ENCODE measurements at places on chromosomes 2 and 18.

DNA sequence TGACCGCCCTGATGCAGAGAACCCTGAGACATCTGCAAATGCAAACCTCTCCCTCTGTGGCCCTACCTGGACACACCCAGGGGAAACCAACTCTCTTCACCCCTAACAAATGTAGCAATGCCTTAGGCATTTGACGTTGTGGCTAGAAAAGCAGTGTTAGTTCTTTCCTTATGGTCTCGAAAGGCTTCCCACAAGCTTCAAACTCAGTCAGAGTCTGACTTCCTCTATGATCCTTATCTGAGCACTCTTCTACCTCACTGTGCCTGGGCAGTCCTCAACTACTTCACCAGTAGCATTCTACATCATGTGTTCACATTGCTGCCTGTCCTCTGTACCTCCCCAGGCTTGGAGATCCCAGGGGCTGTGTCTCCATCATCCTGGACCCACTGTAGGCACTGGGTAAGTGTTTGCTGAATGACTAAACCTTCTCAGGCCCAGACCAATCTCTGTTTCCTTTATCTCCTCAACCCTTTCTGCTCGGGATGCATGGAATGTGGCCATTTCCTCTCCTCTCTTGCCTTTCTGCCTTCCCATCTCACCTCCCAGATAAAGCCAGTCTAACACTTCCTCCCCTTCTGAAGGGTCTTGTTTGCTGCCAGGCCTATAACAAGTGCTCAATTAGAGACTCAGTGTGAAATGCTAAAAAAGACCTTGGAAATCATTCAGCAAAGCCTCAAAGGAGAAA is 91.7 kb upstream of the ACAA2 start:
- no peak for DNase-seq

GRCh38 chr2:226875438-226876225 is 39.8 kb downstream of the RHBDD1 start:
- no peak for DNase-seq

GRCh38 chr2:214310319-214310718 is 100.5 kb upstream of the VWC2L start:
- DNase-seq: no peak

DNA sequence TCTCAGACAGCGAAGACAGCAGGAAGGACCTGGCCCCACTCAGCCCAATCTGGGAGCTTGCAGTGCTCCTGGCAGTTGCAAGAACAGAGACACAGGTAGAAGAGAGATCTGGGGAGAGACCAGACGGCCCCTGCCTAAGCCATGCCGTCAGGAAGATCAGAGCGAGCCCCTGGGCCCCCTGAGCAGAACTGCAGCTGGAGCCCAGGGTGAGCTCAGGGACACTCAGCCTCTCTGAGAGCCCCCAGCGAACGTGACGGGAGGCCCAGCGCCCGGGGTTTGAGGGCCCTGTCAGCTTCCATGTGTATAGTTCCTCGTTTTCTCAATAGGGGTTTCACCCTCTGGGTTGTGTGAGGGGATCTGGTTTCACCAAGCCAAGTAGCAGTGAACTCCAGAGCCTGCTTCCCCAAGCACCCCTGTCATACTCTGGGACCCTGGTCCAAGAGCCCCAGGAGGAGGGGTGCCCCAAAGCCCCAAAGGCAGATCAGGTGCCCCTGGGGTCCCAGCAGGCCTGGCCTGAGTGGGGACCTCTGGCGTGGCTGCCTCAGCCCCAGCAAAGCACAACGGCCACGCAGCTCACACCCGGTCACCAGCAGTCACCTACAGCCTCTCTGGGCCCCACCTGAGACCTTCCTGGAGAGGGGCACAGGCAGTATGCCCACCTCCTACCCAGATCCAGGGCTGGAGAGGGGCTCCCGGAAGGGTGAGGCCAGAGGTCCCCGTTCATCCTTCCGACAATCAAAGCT is 431.3 kb upstream of the MYT1L start:
- DNase-seq: no peak

- no peak for DNase-seq
These were observed 8.3 kb downstream of the RHOB start for GRCh38 chr2:20455076-20455587.

- DNase-seq: no peak
These were observed 58.1 kb upstream of the DYNAP start for GRCh38 chr18:54532962-54533361.

DNA sequence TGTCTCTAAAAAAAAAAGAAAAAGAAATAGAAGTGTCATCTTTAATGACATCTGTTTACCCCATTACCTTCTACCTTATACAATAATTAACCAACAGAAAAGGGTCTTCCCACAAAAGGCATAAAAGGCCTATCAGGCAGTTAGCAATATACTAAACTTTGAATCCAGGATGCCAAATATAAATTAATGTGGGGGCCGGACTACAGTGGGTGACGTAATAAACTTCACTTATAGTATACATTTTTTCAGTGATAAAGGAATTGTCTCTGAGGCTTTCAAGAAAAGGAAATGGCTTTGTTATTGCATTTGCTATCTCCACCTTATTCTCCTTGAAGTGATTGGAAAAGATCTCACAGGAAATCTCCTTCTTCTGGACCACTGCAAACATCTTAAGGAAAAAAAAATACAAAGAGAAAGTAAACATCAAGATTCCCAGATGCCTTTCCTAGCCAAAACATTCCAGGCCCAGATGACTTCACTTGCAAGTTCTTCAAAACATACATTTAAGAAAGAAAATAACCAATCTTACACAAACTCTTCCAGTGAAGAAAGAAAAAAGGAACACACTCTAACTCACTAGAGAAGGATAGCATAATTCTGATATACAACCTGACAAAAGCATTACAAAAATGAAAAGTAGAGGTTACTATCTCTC is 126.2 kb upstream of the CAB39 start:
- no peak for DNase-seq

DNA sequence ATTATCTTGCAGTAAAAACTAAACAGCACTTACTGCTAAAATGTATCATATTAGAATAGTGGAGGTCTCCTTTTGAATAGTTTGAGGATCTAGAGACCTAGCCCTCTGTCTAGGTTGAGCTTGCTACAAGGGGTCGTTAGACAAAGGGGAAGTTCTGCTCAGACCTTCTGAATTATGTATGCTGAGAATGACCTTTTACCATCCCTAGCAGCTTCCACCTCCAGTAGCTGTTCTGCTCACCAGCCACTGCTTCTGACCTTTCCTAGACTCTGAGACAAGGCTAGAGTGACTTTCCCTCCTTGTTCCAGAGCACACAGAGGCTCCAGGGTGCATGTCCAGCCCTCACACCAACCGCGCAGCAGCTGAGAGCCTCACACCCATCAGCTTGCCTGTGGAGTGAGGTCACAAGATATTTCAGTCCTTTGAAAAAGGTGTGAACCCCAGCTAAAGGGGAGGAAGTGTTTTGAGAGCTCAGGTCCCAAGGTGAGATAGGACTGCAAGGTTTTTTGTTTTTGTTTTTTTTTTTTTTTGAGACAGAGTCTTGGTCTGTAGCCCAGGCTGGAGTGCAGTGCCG is 289.3 kb upstream of the TNP1 start:
- no peak for DNase-seq

GRCh38 chr2:9050122-9050809 is 46.8 kb upstream of the MBOAT2 start:
- no peak for DNase-seq

- DNase-seq: no peak
These were observed 403 bp downstream of the PNO1 start for GRCh38 chr2:68158134-68158447.

DNA sequence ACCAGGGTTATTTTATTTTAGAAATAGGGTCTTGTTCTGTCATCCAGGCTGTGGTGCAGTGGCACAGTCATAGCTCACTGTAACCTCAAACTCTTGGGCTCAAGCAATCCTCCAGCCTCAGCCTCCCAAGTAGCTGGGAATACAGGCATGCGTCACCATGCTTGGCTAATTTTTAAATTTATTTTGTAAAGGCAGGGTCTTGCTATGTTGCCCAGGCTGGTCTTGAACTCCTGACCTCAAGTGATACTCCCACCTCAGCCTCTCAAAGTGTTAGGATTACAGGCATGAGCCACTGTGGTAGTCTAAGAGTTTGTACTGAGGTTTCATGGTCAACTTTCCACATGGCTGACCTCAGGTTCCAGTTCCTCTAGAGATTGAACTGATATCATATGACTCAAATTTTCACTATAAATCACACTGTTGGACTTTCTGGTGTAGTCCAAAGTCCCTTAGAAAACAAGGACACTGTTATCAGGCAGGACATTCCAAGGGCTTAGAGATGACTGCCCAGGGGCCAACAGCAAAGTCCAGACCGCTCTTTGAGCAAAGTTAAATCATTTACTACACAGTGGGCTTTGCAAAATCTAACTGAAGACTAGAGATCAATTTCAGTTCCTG is 82.0 kb upstream of the MEX3C start:
- DNase-seq: no peak
